IMR-90 (cell line): ENCODE measurements at places on chromosomes 3 and 15.

- no peak for DNase-seq
Observed at GRCh38 chr15:39767921-39768320, 14.7 kb downstream of the FSIP1 start.

DNA sequence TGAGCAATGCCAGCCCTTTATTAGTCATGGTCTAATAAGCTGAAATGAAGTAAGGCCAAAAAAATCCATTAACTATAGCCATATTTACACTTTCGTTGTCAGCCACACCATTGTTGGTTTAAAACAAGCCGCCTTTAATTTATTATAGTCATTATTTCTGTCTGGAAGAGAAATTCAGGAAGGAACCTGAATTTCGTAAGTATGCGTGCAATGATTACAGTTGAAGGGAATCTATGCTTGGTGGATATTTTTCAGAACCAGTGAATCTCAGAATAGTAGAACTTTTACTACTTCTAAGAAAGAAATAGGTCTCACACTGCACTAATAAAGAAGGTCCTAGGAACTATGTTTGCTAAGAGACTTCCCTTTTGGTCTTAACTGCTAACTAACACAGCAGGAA lies 59.1 kb downstream of the FAM43A start:
- DNase-seq: no peak

GRCh38 chr3:149091983-149092382 lies 5.7 kb upstream of the HLTF start:
- DNase-seq: no peak

DNA sequence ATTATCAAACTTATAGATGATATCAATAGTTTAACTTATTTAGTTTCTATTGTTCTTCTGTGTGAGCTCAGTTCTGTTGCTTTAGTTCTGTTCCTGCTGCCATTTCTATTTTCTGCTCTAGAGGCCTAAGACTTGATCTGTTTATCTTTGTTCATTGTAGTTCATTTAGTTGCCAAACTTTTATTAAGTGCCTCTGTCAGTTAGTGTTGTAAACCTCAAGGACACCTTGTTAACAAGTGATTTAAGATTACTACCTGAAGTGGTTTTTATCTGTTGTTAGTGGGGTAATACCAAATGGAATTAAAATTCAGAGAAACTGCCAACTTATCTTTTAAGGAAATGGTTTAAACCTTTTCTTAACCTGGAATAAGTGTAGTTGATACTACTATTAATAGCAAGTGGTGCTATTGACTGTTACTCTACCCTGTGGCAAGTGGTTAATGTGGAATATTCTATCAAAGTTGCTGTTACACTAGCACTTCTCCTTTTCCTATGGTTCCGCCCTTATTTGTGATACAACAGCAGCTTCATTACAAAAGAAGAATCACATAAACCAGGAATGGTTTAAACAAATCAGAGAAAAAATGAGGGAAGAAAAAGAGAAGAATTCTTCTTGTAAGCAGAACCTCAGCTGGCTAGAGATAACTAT lies 500.6 kb upstream of the GOLIM4 start:
- no peak for DNase-seq

GRCh38 chr3:47813551-47814177 lies 10.7 kb downstream of the DHX30 start:
- no peak for DNase-seq

DNA sequence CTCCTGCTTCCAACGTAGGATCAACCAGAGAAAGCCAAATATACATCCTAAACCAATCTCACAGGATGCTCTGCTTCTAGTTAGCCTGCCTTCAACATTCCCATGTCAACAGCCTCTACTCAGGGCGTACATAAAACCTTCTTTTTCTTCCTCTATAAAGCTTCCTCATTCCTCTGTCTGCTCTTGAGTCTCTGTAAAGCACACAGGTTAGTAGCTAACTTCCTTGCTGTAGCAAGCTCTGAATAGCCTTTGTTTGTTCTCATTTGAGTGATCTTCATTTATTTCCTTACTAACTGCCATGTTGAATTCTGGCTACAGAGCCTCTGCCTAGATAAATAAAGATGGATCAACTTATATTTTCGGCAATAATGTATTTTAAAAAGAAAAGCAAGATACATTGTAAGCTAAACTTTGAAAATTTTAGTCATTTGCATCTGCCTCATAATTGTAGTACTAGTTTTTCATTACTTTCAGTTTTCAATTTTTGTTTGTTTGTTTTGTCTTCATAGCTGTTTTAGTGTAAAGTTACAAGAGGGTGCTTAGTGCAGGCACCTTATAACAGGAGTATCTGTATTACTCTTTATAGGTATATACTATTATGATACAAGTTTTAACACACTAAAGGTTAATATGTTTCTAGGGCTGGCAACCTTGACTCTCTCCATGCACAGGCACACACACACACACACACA lies 498.2 kb downstream of the PYDC2 start:
- DNase-seq: no peak

GRCh38 chr3:197549261-197549885 lies 6.4 kb downstream of the BDH1 start:
- DNase-seq: no peak

GRCh38 chr3:149575961-149576564 lies 81.8 kb downstream of the WWTR1 start:
- peak; percentile 99 for DNase-seq

DNA sequence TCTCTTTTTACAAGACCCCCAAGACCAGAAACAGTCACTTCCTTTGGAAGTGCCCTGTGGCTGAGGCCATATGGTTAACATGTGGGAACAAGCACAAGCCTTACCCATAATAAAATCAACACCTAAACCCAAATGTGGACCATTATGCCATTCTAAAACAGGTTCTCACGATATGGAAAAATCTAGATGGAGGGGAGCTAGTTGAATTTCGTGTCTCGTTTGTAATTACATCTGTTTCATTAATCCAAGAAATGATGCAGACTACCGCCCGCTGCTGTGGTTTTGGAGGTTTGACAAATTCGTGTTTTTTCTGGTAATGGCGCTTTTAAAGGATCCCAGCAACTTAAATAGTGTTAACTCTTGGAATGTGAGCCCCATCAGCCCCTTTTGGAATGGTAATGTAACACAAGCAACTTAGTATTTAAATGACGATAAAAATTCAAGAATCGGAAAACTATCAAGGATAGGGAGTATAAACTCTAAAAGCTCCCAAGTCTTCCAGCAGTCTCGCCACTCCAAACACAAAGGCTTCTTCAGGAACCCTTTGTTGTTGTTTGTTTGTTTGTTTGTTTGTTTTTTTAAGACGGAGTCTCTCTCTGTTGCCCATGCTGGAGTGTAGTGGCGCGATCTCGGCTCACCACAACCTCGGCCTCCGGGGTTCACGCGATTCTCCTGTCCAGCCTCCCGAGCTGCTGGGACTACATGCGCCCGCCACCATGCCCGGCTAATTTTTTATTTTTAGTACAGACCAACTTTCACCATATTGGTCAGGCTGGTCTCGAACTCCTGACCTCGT lies 1.1 kb downstream of the CNBP start:
- peak; percentile 50 for DNase-seq

DNA sequence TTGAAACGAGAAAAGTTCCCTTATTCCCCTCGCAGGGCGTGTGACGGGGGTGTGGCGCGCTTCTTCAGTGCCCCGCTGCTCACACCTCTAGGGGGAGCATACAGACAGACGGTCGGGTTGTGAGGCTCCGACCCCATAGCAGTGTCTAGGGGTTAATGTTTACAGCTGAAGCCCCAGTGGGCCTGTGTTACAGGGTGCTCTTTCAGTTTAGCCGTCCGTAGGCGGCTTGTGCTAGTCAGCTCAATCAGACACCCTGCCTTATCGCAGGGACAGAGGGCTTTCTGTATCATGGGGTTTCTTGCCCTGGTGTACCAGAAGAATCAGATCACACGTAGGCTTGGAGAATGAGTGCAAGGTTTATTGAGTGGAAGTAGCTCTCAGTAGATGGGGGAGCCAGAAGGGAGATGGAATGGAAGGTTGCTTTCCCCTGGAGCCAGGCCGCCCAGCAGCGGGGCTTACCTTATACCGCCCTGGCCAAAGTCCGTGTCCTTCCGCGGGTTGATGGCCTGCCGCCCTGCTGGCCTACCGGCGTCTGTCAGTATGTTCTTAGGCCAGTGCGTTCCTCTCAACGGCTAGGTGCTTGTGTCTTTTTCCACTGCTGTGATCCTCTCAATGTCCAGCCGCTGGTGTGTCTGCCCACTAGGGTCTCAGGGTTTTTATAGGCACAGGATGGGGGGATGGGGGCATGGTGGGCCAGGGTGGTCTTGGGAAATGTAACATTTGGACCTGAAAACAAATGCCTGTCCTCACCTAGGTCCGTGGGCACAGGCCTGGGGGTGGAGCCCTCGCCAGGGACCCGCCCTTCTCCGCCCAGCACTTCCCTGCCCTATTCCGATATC lies 32.2 kb upstream of the ACP3 start:
- DNase-seq: no peak

DNA sequence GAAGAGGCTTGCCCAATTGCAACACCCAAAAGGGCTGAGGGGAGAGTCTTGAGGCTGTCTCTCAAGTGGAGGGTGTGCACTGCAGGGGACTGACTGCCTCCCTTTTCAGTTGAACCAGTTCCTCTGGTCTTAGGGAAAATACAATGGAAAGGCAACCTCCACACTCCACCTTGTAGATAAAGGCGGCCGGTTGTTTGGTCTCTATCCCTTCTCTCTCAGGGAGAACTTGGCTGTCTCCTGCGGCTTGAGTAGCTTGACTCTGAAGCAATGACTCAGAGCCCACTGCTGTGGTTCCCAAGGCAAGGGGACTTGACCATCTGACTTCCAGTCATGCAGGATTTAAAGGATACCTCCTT lies 143.2 kb upstream of the UMPS start:
- DNase-seq: no peak

DNA sequence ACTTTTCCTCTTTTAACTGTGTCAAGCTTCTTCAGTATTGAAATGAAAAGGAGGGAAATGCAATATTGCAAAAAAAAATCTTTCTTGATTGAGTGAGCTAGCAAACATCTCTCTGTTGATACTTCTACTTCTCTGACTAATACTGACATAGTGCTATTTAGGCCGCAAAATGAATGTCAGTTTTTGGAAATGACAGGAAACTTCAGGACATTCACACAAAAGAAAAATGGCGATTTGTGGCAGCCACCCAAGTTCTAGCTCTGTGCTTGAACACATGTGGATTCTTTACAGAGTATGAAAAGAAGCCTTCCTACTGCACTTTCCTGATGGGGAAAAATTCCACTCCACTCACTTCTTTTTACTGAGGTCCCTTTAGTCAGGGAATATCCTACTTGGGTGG lies 486.8 kb upstream of the ALCAM start:
- DNase-seq: peak; percentile 79

DNA sequence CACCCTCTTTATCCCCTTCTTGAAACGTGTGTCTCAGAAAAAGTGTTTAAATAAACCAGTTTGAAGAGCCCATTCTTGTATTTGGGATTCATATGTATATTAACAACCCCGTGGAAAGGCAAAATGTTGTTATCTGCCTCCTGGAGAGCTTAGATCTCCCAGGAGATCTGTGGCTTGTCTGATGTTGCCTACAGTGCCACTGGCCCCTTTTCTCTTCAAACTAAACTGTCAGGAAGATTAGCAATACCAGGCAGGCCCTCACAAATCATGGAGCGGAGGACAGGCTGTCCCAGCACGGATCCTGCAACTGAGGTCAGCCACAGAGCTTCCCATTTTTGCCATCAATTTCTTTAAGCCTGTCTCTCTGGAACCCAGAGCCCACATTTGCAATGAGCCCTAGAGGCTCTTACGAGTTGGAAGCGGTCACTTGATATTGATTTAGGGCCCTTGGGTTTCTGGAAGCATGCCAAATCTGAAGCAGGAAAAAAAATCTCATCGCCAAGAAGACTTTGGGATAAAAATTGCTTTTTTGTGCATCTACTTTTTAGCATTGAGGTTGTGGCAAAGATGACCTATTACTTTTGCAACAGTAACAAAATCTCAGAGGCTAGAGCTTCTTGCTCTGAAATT lies 234.1 kb downstream of the OPA1 start:
- DNase-seq: no peak

- DNase-seq: no peak
Observed at GRCh38 chr3:13746385-13746784, 133.5 kb downstream of the WNT7A start.

- no peak for DNase-seq
Observed at GRCh38 chr15:85380812-85381642, 624 bp downstream of the AKAP13 start.

- no peak for DNase-seq
Observed at GRCh38 chr3:73245459-73245858, 184.0 kb downstream of the EBLN2 start.

DNA sequence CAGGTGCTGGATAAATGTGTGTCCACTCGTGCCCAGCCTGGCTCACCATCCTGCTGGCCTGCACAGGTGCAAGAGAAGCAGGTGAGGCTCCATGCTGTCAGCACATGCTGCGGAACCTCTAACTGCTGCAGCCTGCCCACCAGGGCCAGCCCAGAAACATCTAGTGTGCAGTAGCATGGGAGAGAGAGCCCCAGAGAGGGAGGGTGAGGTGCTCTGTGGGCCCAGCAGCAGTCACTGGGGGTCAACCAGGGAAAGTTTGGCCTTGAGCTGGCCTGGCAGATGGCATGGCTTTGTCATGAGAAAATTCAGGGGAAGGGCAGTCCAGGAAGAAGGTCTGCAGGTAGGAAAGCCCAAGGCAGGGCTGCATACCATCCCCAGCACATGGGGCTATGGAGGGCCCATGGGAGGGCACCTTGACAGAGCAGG lies 18.2 kb upstream of the PRR23E start:
- no peak for DNase-seq

DNA sequence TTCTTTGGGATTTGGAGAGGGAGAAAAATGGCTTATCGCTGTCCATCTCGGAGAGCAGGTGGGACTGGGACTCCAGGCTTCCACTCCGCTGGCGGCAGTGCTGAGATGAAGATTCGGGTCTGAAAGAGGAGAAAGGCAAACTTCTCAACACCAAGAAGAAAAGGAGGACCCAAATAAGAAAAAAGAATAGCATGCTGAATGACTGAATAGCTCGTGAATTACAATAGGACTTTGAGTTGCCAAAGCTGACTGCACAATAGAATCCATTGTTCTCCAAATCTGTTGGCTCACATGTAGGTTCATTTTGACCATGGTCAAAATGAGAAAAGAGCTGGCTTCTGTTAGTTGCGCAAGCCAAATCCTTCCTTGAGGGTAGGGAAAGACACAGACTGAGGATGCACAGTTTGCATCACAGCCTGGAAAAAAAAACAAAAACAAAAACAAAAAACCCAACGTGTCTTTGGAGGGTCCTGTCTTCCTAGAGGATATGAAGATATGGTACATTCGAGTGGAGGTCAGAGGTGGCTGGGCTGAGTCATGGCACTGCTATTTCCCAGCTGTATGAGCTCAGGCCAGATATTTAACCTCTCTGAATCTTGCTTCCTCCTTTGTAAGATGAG lies 59.3 kb upstream of the LMOD3 start:
- DNase-seq: peak; percentile 72

DNA sequence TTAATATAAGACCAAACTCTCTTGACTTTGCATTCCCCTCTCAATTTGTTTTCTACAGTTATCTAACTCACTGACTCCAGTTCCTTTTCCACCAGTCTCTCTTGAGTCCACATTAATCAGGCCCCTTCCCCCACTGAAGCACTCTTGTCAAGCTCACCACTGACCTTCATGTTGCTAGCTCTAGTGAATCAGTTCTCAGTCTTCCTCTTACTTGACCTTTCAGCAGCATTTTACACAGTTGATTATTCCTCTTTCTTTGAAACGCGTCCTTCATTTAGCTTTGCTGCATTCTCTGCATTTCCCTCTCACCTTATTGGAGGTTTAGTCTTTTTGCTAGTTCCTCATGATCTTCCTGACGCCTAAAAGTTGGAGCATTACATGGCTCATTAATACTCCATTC lies 8.3 kb downstream of the PPP2R3A start:
- no peak for DNase-seq
